ENCODE measurements at places on chromosomes 7 and 10.

DNA sequence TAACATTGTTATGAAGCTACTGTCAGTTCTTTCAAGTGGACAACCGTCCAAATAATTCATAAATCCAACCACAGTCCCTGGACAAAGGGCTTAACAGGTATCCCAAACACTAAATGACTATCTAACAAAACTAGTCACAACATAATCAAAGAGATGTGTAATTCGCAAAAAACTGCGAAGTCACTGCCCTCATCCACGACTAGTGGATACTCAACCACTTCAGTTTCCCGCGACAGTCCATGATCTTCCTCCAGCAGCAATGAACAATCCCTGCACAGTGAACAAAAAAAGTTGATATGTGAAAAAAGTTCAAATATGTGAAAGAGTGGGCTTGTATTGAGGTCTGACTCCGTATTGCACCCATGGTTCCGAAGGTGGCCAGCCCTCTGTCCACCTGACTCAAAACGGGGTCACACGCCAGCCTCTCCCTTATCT, 287 bp downstream of the DCLRE1A start:
- no peak for DNase-seq

GRCh38 chr10:26725837-26726727, 28.6 kb downstream of the PDSS1 start:
- DNase-seq = peak; percentile 55

DNA sequence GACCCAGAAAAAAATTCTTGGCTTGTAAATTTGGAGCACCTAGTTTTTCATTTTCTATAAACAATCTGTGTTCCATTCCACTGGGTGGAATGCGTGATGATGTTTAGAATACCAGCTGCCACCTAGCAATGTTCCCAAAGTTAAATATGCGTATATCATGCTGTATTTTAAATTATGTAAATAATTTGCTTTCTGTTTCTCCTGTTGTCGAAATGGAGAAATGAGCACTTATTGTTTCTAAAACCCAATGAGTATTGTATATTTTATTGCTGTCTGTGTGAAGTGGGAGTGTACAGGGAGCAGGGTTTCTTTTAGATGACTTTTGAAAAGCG, 49.4 kb upstream of the CELF2 start:
- DNase-seq = no peak

GRCh38 chr7:80735330-80735729, 96.9 kb downstream of the CD36 start:
- DNase-seq = no peak

DNA sequence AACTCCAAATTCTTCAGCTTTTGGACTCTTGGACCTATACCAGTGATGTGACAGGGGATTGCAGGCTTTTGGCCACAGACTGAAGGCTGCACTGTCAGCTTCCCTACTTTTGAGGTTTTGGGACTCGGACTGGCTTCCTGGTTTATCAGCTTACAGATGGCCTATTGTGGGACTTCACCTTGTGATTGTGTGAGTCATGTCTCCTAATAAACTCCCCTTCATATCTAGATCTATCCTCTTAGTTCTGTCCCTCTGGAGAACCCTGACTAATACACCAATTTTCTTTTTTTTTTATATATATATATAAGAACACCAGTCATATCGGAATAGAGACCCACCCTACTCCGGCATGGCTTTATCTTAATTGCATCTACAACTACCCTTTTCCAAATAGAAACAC, 166.8 kb downstream of the ETV1 start:
- DNase-seq = no peak

- DNase-seq = no peak
These were observed 16.3 kb downstream of the VWC2 start for GRCh38 chr7:49789736-49790135.

GRCh38 chr7:41481353-41481752, 221.5 kb downstream of the INHBA start:
- DNase-seq = peak; percentile 35

- DNase-seq = no peak
These were observed 58.6 kb downstream of the PLXDC2 start for GRCh38 chr10:19874791-19875190.

- DNase-seq = no peak
These were observed 38.8 kb downstream of the GSDME start for GRCh38 chr7:24718431-24718831.

DNA sequence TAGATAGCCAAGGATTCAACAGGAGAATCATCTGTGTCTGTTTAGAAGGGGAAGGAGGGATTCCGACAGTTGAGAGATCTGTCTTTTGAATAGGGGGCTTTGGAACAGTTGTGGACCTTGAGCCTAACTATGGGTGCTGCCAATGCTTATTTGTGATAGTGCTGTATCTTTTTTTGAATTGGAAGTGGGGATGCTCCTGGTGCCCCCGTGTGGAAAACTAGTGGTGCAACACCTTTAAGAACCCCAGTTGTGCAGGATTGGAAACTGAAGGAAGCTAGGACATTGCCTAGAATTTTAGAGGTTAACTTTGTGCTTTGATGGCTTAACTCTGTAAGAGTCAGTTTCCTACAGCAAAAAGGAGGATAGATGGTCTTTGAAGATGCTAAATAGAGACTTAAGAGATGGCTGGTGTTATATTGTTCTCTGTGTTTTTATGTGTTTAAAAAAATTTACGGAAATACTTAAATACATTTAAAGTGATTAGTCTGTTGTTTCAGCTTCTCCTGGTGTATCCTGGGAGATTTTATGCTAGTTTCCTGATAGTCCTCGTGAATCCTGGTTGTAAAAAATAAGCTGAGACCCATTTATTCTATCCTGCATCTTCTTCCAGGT, 69.3 kb downstream of the AP3M1 start:
- DNase-seq = peak; percentile 58

GRCh38 chr7:48976850-48977249, 52.5 kb downstream of the CDC14C start:
- DNase-seq = no peak

DNA sequence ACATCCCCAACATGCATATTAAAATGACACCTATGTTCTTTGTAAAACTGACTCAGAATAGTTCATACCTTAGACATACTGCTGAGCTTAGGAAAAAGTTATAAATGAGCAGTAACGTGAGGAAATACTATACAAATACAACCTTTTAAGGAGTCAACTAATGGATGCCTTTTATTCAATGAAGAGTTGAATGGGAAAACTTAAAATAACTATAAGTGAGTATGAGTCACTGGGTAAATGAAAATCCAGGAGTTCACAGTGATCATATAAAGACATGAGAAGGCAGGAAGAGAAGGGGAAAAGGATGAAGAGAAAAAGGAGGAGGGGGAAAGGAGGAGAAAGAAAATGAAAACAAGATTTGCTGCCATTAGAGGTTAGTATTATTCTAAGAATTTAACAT, 157.8 kb upstream of the PCDH15 start:
- DNase-seq = peak; percentile 5

DNA sequence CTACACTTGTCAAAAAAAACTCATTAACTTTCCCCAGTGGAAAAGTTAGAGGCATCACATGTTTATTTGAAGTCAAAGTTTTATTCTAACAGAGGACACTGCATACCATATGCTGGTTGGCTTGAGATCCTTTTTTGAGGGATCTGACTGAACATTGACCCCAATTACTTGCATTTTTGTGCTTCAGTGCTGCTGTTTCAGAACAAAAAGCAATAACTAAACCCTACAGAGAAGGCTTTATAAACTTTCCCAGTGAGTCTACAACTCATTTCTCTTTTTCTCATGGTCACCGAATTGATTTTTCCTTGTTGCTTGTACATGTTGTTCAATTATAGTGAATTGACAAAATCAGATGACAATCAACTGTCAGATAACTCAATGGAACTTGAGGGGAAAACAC, 69.3 kb upstream of the PHYHIPL start:
- no peak for DNase-seq

GRCh38 chr10:47323636-47324296, 1.5 kb downstream of the GDF2 start:
- DNase-seq = no peak

GRCh38 chr10:80487791-80488538, 33.9 kb downstream of the TSPAN14 start:
- DNase-seq = no peak

GRCh38 chr10:130191380-130191779, 55.2 kb downstream of the GLRX3 start:
- no peak for DNase-seq

GRCh38 chr10:90857635-90858460, at the start of gene HTR7:
TSS of gene HTR7 (minus strand) at chr10:90858039. CDS start at chr10:90857671, 368 bp downstream.
- peak; percentile 58 for DNase-seq

DNA sequence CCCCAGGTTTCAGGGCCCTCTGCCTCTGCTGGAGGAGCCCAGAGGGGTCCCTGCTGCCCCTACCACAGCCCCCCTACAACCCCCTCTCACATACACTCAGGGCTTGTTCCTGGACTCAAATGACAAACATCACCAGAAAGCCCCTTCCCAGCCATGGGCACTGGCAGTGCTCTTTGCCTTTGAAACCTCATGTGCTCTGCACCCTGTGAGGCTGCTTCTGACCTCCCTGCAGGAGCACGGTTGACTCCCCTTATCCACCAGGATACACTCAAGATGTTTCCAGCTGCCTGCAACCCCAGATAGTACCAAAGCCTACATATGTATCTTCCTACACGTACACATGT, 3.5 kb upstream of the ADIRF start:
- no peak for DNase-seq

GRCh38 chr10:34029455-34029854, 695.0 kb upstream of the NRP1 start:
- no peak for DNase-seq

DNA sequence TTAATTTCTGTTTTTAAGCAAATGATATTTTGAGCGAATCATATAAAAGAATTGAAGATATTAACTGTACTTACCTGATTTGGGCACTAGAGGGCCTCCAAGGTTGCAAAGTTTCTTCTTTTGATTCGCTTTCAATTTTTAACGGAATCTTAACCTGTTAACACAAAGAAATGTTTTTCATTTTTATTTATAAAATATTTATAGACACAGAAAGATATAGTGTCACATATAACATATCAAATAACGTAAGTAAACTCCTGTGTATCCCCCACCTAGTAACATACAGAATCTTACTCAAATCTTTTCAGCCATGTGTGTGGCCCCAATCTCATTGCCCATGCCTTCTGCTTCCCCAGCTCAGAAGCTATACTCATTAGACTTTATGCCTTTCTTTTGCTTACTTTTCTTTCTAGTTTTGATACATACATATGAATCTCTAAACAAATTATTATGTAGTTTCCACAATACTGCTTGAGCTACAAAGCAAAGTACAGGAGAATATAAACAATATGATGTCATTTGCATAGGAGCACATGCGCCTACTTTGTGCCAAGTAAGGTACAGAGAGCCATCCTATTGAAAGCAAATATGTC, 49.5 kb upstream of the ZPBP start:
- peak; percentile 20 for DNase-seq

- DNase-seq = no peak
These were observed 36.7 kb upstream of the HDAC9 start for GRCh38 chr7:18458830-18459229.

DNA sequence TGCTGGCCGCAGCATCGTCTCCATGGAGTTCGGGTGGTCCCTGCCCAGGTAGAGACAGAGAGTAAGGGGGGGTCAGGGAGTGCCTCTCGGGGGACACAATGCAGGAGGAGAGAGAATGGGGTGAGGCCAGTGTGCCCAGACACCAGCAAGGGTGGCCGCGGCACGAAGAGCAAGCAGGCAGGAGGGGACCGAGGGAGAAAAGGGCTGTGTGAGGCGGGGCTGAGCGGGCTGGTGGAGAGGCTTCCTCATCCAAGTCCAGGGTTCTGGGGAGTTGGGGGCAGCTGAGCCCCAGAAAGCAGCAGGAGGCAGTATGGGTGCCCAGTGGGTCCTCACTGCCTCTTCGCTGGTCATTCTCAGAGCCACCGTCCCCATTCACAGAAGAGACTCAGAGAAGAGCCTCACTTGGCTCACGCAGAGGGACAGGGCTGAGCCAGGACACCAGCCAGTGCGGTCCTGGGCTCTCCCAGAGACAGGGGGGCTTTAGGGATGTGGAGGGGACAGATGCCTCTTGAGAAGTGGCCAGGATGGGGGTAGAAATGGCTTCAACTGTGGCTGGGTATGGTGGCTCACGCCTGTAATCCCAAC, 78.9 kb downstream of the MICALL2 start:
- no peak for DNase-seq

DNA sequence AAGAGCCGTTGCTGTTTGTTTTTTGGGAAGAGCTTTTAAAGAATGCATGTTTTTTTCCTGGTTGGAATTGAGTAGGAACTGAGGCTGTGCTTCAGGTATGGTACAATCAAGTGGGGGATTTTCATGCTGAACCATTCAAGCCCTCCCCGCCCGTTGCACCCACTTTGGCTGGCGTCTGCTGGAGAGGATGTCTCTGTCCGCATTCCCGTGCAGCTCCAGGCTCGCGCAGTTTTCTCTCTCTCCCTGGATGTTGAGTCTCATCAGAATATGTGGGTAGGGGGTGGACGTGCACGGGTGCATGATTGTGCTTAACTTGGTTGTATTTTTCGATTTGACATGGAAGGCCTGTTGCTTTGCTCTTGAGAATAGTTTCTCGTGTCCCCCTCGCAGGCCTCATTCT, 31.6 kb downstream of the PFKFB3 start:
- DNase-seq = no peak

GRCh38 chr10:53833908-53834307, 967.1 kb downstream of the PCDH15 start:
- no peak for DNase-seq

- peak; percentile 79 for DNase-seq
These were observed 156.0 kb downstream of the GLI3 start for GRCh38 chr7:42080841-42081586.

DNA sequence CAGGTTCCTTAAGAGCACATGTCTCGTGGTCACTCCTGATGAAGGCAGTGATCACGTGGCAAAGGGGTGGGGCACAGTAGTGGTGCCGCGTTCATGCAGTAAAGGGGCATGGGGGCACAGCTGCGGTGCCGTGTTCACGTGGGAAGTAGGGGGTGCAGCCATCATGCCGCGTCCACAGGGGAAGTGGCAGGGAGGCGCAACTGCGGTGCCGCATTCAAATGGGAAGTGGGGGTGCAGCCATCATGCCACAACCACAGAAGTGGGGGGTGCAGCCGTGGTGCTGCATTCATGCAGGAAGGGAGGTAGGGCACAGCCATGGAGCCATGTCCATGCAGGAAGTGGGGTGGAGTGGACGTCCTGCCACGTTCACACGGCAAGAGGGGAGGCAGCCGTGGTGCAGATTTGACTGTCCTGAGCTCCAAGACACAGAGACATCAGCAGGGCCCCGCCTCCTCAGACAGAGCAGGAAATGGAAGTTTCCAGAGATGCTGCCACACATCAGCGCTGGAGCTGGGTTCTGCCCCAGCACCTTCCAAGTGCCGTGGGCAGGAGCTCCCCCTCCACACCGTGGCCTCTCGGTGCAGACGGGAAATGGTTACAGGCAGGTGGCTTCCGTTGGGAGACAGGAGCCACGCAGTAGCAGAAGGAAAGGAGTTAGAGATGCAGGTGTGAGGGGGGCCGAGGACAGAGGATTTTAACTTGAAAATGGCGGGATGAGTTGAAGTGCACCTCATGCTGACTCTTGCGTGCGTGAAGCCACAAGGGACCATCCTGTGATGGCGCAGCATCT, 95.0 kb upstream of the DDC start:
- DNase-seq = no peak

- no peak for DNase-seq
These were observed 7.1 kb downstream of the ADGRA1 start for GRCh38 chr10:133094866-133095265.

- no peak for DNase-seq
These were observed 323.3 kb upstream of the ZNF32 start for GRCh38 chr10:43971981-43972380.

- no peak for DNase-seq
These were observed 567.6 kb downstream of the GRM8 start for GRCh38 chr7:126685018-126685573.

GRCh38 chr10:67666416-67667034, 29.5 kb downstream of the CTNNA3 start:
- peak; percentile 52 for DNase-seq

Measured in fibroblast of skin of back (primary cell).